ENCODE measurements at places on chromosomes 4 and X.

DNA sequence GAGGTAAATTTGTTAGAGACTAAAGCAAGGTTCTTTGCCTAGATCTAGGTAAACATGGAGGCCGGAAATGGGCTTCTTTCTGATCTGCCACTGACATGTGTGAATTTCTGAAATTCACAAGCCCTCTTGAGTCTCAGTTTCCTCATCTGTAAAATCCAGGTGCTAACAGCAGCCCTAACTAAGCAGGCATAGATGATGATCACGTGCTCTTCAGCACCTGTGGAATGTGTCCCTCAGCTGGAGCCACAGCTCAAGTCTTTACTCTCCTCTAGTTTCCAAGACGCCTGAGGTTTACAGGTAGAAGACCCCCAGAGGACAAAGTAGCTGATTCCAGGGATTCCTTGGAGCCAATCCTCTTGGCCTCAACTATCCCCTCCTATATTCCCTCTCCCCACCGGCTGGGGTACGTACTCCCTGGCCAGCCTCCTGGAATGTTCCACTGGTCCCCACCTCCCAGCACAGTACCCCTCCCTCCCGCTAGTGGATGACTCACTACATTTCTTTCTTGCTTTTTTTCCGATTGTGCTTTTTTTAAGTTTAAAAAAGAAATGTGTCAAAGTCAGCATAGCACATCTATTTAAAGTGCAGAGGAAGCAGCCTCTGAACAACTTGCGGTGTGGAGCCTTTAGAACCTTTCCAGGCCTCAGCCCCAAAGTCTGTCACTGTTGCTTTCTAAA, 98.4 kb downstream of the PHKA2 start:
- DNase-seq: no peak

GRCh38 chr4:4577359-4577875, 35.6 kb upstream of the STX18 start:
- no peak for DNase-seq

GRCh38 chr4:43837171-43837570, 611.4 kb downstream of the KCTD8 start:
- DNase-seq: no peak

GRCh38 chrX:78333521-78333920, 6.1 kb upstream of the CYSLTR1 start:
- no peak for DNase-seq

DNA sequence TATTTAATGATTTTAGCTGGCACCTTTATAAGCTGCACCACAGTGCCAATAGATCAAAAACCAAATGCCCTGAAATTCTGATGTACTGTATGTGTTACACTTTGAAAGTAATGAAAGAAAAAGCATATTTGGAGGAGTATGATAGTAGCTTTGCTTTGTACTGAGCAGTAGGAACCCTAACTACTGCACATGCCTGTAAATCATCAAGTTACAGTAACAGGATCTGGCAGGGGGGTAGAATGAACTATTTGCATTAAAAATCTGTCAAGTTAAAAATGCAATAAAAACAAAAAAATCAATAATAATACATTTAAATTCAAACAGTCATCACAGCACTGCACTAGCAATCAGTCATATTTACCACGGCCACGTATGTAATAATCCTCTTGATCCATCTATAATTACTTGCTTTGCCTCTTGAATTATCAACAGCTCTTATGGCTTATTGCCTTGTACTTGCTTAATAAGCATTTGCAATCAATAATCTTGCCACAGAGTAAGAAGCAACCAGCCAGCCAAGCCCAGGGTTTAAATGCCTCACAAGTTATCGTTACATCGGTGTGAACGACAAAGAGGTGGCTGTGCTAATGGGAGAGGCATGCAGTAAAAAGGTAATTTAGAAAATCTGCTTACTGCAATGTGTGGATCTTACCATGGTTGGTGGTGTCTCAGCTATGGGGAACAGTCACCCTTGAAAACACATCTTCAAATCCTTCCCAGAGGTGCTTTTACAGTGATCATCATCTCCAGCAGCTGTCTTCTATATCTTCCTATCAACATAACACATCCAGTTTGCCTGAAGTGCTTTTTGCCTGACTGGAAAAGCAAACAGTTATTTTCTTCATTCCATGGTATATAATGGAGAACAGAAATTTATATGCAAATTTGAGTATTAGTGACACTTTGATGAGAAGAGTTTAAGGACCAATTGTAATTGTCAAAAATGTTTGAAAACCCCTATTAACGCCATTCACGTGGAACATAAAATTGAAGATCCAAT, 1812.1 kb upstream of the ADGRL3 start:
- no peak for DNase-seq

DNA sequence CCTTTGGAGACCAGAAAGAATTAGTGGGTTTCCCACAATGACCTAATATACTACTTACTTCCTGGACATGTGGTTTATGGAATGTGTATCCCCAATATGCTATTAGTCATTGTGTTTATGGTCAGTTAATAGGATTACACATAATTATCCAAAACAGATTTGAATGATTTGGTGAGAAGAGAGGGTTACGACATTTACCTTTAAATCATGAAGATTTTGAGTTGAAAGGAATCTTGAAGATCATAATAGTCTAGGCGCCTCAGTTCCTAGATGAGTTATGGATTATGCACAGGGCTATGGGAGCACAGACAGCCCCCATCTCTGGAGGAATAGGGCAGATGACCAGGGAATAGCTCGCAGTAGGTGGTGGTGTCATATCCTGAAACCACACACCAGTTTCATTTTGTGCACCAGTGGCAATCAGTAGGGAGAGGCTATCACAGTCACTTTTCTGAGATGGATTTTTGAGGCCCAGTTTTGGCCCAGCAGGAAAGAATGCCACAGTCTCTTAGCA, 61.3 kb downstream of the SEPTIN11 start:
- no peak for DNase-seq

- DNase-seq: no peak
Observed at GRCh38 chrX:152905081-152905420, 7.2 kb downstream of the ZNF185 start.

GRCh38 chr4:181004056-181004455, 1239.1 kb upstream of the TENM3 start:
- DNase-seq: no peak

- no peak for DNase-seq
Observed at GRCh38 chr4:75726577-75726976, 2.2 kb downstream of the USO1 start.

DNA sequence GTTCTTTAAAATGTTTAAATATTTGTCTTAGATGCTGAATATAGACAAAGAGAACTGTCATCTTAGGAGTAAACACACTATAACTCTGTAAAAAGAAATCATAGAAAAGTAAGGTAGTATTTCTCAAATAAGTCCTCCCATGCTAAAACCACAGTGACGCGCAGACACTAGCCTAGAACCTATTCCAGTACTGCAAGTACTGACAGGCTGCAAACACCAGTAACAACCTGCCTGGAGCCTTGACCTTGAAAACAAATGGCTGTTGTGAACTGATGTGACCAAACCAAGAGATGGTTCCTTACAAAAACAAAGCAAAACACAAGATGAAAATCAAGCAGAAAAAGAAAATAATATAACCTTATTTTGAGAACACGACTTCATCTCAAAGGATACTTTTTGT, 8.5 kb downstream of the TIFA start:
- DNase-seq: no peak

GRCh38 chr4:139872274-139872673, 206.7 kb downstream of the MGST2 start:
- no peak for DNase-seq

DNA sequence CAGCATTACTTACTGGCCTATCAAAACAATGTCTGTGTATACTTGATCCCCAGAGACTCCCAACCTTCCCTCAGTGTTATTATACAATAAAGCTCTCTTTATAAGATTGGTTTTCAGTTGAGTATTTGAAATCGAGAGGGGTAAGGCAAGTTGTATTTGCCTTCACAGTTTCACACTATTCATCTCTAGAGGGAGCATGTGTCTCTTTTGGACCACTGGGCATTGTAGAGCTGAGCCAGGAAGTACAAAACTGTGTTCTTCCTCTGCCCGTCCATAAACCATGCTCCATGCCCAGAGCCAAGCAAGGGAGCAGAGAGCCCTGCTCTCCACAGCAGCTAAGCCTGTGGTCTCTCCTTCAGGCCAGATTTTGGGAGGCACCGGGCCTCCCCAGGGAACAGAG, 61.5 kb upstream of the HHIP start:
- no peak for DNase-seq

DNA sequence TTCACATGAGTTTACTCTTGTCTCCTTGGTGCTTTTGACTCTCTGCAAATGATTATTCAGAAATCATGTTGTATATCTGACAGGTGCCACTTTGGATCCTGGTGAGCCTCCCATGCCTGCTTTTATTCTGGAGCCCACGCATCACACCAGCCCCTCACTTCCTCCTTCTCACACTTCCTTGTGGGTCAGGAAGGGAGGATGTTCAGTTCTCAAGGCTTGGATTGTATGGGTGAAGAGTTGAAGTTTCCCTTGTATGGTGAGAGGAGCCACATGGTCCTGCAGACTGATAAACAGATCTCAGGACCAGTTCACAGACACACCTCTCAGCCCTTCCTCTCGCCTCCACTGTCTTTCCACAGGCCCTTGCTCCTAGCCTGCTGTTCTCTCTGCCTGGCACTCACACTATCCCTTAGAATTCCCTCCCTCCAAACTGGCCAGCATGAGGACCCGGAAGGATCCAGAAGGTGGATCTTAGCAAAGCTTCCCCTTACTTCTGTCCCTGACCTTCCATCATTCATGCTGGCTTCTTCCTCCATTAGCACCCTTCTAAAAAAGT, 92.1 kb downstream of the STK32B start:
- no peak for DNase-seq

GRCh38 chr4:851701-852430, 25.9 kb upstream of the CPLX1 start:
- DNase-seq: no peak

GRCh38 chr4:25370242-25370641, 6.8 kb upstream of the ANAPC4 start:
- no peak for DNase-seq

GRCh38 chr4:185534511-185534865, 819 bp downstream of the PDLIM3 start:
- no peak for DNase-seq

- no peak for DNase-seq
Observed at GRCh38 chr4:91519155-91519554, 784.6 kb upstream of the GRID2 start.

GRCh38 chr4:186067757-186068385, 1.1 kb upstream of the TLR3 start:
- peak; percentile 28 for DNase-seq

- DNase-seq: no peak
Observed at GRCh38 chr4:57162499-57163019, 52.4 kb upstream of the IGFBP7 start.

GRCh38 chr4:82543131-82543530, 18.7 kb downstream of the TMEM150C start:
- no peak for DNase-seq

GRCh38 chrX:130594453-130594916, 192.7 kb downstream of the RBMX2 start:
- DNase-seq: no peak

DNA sequence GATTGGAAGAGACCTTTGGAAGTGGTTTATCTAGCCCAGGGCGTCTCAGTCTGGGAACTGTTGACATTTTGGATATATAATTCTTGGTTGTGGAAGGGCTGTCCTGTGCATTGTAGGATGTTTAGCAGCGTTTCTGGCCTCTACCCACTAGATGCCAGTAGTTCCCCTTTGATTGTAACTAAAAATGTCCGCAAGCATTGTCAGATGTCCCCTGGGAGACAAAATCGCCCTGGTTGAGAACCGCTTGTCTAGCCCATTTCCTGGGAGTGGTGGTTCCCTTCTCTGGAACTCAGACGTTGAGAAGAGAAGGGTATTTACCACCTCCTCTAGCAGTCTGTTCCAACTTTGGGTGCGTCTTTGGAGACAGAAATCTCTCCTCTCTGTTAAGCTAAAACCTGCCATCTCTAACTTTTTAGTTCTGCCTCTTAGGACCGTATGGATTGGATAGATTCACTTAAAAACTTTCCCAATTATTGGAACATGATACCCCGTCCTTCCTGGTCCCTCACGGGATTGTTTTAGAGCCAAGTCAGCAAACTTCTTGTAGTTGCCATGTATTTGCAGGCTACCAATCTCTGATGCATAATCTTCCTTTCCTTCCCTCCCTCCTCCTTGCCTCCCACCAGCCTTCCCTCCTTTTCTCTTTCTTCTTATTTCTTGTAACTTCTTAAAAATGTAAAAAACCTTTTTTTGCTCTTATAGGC, 13.9 kb downstream of the TMEM165 start:
- no peak for DNase-seq

GRCh38 chr4:34800953-34801352, 1443.4 kb downstream of the ARAP2 start:
- DNase-seq: no peak

DNA sequence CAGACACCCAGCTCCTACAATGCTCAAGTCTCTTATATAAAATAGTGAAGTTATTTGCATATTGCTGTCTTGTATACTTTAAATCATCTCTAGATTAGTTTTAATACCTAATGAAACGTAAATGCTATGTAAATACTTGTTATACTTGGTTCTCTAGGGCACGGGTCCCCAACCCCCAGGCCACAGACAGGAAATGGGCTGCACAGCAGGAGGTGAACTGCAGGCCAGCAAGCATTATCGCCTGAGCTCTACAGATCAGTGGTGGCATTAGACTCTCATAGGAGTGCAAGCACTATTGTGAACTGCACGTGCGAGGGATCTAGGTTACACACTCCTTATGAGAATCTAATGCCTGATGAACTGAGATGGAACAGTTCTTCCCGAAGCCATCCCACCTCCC, 395.9 kb upstream of the EMCN start:
- DNase-seq: no peak

DNA sequence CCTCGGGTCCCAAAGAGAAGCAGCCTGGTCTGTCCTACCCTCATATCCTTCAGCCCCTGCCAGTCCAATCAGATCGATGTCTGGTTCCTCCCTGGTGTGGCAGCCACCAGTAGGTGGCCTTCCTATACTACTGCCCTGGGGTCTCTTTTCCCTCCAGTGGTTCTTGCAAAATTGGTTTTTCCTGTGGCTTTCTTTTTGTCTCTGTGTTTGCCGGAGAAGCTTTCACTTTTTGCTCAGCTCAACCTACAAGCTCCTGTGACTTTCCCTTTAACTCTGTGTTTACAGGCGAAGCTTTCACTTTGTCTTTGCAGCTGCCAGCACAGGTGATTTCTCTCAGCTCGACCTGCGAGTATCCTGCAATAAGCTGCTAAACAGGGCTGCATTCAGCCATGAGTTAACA, 46.8 kb downstream of the UGT2A3 start:
- DNase-seq: no peak

- no peak for DNase-seq
Observed at GRCh38 chr4:121091941-121092340, 19.6 kb upstream of the NDNF start.

GRCh38 chrX:13050151-13050550, 5.7 kb upstream of the FAM9C start:
- DNase-seq: no peak

DNA sequence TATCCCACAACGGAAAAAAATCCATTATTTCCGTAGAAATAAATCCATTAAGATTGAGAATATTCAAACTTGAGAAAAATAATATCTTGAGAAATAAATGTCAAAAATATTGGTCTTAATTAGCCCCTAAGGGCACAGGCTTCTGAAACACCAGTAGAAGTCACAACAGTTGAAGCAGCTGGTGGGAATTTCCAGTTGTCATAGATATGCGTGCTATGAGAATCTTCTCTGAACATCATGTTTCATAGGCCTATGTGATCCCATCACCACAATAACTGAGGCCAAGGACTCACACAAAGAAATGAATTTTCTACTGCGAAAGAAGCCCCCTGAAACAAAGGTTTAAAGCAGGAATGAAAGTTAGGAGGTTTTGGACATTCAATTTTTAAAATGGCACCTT, 292.0 kb downstream of the DTHD1 start:
- DNase-seq: no peak

Data from C1 segment of cervical spinal cord (tissue), 14 donors.